ENCODE measurements at places on chromosomes 3 and 15. TPM values are rescaled to one million over a fixed set of nuclear protein-coding genes. Genes with fewer than 3 reads are reported as not detected.
A peak's percentile ranks its signal among the peaks of the same experiment; 100 is the strongest.

DNA sequence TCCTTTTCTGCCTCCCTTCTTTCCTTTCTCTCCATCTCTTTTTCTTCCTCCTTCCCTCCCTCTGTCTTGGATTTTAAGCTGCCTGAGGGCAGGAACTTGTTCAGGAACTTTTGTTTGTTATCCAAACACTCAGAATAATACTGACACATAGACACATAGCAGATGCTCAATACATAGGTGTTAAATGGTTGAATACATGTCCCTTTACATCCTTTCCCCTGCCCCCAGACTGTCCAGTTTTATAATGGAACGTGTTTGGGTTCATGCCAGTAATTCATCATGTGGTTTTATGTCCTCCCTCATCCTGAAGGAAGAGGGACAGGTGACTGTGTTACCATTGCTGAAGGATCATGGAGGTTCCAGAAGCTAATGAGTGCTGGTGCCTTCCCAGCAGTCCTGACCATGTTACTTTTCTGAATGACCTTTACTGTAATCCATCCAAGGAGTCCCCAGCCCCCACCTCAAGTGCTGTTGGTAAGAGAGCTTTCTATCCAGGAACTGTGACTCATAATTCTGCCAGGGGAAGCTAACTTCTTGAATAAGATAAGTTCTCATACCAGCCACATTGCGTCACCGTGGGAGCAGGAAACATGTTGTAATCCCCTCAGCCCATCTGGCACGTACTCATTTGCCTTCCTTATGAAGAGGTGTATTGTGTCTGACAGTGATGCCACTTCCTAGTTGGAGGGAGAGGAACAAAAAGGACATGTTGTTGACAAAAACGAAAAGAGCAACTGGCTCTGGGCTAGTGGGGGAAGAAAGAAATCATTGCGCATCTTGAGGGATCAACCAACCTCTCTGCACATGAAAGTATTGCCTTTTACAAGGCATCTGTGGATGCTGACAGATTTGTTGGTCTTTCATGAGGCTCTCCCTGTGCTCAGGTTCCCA lies 52.4 kb downstream of the IL1RAP start:
- DNase-seq, result peak; percentile 77

DNA sequence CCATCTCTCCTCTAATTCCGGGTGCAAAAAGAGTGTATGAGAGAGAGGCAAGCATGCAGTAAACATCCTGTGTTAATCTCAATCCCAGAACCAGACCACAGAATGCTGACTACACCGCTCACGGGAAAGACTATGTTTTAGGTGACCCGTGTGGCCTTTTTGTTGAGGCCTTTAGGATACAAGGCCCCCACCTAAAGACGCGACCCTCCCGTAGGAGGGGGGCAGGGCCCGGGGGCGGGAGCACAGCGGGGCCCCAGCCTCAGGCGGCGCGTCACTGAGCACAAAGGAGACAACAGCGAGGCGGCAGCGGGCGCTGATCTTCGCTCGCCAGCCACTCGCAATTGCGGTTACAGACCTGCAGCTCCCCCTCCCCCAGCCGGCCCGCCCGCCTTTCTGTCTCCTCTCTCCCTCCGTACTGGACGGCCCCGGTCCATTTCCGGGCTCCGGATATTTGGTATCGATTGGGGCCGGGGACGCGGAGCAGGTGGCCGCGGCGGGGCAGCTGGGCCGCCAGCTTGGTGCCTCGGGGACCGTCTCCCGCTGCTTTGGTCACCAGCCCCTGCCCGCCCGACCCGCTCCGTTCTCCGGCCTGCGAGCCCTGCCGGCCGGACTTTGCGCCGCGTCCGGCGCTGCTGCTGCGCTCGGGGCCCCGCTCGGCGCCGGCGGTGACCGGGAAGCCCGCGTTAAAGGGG lies at the start of gene CCDC50:
CCDC50 (plus strand) TSS at position 433 of the 692 bp plus-strand sequence. CDS start 281 bp downstream, outside the sequence.
- peak; percentile 80 for DNase-seq

GRCh38 chr15:51938286-51938685 lies 33.3 kb downstream of the LEO1 start:
- no peak for DNase-seq

DNA sequence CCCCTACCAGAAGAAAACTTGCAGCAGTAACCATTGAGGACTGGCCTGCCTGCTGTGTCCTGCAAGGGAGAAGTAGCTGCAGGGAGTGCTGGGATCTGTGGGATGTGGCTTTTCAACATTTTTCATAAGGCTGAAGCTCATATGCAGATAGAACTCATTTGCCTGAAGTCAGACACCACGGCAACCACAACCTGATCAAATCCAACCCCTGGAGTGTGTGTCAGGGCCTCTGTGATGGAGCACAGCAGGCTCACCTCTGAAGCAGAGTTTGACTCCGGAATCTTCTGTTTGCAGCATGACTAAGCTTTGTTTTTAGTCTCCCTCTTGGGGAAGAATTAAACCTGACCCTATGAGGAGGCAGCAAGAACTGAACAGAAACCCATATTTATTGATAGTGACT lies 508.7 kb downstream of the AGBL1 start:
- no peak for DNase-seq

Gene MCF2L2
- 1.8 TPM for total RNA-seq

- DNase-seq, result no peak
Measured at GRCh38 chr15:28900041-28900891, 14.5 kb downstream of the APBA2 start.

GRCh38 chr3:114552527-114552812 lies 258.6 kb downstream of the TIGIT start:
- no peak for DNase-seq

GRCh38 chr3:42442640-42443039 lies 32.2 kb upstream of the LYZL4 start:
- no peak for DNase-seq

Gene GOLGA6D
- not detected for total RNA-seq

GRCh38 chr15:80572337-80572736 lies 122.8 kb upstream of the ABHD17C start:
- no peak for DNase-seq

DNA sequence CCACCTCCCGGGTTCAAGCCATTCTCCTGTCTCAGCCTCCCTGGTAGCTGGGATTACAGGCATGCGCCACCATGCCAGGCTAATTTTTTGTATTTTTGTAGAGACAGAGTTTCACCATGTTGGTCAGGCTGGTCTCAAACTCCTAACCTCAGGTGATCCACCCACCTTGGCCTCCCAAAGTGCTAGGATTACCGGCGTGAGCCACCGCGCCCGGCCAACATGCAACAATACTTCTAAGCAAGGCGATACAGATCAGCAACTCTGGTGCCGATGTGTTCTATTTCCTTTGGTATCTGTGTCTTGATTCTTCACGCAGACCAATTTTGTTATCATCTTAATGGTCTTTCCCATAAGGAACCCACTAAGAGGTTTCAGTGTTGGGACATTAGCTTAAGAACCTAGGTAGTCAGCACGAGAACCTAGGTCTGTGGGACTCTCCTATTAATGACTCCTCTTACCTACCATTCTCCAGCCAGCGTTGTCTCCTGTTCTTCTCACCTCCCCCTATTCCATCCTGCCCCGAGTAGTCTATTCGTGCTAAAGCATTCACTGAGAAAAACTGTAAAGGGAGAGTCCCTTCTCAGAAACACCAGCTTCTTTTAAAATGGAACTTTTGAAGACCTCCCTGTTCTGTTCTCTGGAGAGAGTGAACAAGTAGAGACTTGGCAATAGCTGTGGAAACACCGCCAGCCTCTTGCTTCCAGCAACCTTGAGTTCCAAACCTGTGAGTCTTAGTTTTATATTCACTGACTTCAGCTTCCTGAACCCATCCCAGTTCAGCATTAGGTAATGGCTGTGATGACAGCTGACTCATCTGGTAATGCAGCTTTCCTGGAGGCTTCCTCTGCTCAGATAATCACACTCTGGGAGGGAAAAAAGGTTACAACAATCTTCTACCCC lies 61.2 kb downstream of the TSC22D2 start:
- peak; percentile 77 for DNase-seq

- DNase-seq, result no peak
Measured at GRCh38 chr3:50873376-50874157, 198.8 kb downstream of the DOCK3 start.

Gene GPR156
- total RNA-seq, result 1.9 TPM

DNA sequence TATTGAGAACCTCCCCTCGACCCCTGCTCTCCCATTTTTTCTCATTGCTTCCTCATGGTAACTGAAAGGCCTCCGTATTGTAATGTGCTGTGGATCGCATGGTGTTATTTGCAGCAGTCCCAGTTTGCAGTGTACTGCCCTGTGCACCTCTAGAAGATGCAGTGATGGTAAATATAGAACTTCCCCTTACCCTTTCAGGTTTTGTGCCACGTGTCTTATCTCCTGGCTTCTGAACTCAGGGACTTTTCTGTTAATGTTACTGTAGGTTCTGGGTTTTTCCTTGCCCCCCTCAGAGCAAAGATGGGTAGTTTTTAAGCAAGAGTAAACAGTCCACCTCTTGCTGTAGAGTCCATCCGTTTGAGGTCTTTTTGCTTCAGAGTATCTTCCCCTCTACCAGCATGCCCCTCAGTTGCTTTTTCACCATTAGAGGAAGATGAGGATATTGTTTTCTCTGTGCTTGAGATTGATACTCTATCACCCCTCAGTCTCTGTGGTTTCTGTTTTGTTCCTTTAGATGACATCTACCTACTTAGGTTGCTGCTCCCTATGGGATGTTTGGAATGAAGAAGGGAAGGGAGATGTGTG lies 22.4 kb downstream of the CHD2 start:
- no peak for DNase-seq

DNA sequence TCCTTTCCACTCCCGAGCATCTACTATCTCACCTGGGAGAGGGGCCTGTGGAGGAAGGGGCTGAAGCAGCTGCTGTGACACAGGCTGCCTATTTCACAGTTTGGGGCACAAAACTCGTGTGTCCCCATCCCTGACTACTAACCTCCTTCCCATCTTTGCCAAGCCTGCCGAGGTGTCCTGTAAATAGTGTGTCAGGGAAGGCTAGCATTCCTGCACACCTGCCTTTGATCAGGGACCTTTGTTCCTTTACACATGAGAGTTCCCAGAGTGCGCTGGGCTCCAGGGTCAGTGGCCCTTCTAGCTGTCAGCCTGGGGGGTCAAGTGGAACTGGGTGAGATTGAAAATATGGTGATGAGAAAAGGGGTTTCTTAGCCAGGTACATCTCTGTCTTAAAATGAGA lies 13.0 kb upstream of the TF start:
- no peak for DNase-seq

DNA sequence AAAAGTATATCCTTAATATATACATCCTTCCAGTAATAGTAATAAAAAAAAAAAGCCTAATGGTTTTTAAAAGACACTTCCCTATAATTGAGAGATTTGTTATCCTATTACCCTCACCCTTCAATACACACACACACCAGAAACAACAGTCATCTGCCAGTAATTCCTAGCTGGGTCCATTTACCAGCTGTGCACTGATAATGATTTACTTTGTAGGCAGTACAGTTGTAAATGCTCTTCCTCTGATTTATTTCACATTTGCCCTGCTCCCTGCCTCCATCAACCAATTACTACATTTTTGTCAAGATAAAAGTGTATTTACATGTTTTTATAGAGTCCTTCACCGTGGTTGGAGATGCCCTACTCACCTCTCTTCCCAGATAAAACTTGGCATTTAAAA lies 12.4 kb downstream of the TPM1 start:
- DNase-seq, result no peak

Gene GUCA1C
- total RNA-seq, result not detected

GRCh38 chr3:174162550-174162949 lies 696.6 kb upstream of the NAALADL2 start:
- DNase-seq, result no peak

- no peak for DNase-seq
Measured at GRCh38 chr3:51374456-51374855, 10.6 kb upstream of the MANF start.

- no peak for DNase-seq
Measured at GRCh38 chr3:164952966-164953365, 125.3 kb downstream of the SI start.

Gene EOGT
- 52.3 TPM for total RNA-seq

Gene MEX3B
- total RNA-seq, result 27.7 TPM

GRCh38 chr3:108091498-108092250 lies 843 bp upstream of the CD47 start:
- no peak for DNase-seq

GRCh38 chr3:179837374-179837773 lies 184.5 kb downstream of the USP13 start:
- no peak for DNase-seq

Gene LIPC
- not detected for total RNA-seq

DNA sequence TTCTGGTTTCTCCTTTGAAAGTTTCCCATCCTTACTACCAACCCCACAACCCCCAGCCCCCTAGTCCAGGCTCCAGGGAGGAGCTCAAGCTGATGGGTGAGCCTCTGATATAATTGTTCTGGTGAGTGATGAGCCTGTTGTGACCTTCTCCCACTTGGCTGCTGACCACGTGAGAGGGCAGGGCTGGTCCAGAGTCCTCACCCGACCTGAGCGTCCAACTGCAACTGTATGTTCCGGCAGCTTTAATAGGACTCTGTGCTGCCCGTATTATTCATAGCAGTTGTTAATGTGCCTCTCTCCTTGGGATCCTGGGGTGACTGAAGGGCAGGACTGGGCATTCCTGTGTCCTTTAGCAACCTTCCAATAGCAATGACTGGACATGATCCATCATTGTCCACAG lies 56.2 kb downstream of the B3GNT5 start:
- DNase-seq, result no peak

- no peak for DNase-seq
Measured at GRCh38 chr3:144112437-144112836, 140.8 kb downstream of the DIPK2A start.

- DNase-seq, result no peak
Measured at GRCh38 chr15:76976572-76977270, 18.2 kb upstream of the PSTPIP1 start.

- DNase-seq, result no peak
Measured at GRCh38 chr15:80121546-80121945, 31.3 kb upstream of the FAH start.

Gene SACM1L
- 24.3 TPM for total RNA-seq
